AG10803 (cell line): ENCODE measurements at places on chromosomes 7 and 10.

- peak; percentile 90 for DNase-seq
Observed at GRCh38 chr10:44463511-44464121, 78.7 kb upstream of the CXCL12 start.

DNA sequence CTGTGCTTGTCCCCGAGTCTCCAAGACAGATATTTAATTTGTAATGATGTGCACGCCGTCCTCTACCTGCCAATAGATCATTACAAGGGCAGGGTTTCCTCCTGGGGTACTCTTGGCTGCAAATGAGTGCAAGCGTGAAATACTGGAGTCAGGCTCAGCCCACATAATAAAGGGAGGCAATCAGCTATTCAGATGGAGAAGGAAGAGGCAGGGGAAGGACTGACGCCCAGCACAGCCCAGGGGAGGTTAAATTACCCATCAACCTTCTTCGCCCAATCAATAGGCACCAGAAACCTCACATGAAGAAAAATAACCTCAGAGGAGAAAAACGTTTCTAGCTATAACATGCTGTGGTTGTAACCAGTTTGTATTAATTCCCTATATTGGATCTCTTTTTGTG, 544.9 kb upstream of the ADARB2 start:
- DNase-seq = no peak

DNA sequence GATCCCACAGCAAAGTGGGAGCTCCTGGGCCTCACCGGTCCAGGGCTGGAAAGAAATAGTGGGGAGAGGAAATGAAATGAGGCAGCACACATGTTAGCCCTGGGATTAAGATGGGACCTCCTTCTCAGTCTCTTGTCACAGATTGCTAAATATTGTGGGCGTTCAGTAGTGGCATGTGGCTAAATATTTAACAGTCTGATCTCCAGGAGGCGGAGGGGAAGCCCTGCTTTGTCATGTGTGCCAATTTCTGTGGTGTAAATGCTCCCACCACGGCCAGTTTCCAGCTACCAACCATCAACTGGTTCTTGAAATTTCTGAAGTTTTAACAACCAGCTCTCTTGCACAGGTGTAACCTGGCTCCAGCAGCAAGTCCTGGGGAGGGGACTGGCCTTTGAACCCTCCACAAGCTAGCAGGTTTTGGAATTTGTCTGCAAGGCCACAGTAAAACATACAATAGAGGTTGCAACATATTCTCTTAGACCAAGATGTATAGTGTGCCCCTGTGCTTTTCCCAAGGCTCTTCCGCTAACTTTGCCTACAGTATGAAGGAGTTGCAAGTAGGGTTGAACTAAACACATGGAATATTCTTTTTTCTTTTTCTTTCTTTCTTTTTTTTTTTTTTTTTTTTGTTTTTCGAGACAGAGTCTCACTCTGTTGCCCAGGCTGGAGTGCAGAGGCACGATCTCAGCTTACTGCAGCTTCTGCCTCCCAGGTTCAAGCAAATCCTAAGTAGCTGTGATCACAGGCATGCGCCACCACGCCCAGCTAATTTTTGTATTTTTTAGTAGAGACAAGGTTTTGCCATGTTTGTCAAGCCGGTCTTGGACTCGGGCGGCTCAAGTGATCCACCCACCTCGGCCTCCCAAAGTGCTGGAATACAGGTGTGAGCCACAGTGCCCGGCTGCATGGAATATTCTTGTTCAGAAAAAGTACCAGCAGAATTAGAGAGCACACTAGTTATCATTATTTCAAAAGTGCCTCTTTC, 103.1 kb upstream of the PCBD1 start:
- DNase-seq = no peak

DNA sequence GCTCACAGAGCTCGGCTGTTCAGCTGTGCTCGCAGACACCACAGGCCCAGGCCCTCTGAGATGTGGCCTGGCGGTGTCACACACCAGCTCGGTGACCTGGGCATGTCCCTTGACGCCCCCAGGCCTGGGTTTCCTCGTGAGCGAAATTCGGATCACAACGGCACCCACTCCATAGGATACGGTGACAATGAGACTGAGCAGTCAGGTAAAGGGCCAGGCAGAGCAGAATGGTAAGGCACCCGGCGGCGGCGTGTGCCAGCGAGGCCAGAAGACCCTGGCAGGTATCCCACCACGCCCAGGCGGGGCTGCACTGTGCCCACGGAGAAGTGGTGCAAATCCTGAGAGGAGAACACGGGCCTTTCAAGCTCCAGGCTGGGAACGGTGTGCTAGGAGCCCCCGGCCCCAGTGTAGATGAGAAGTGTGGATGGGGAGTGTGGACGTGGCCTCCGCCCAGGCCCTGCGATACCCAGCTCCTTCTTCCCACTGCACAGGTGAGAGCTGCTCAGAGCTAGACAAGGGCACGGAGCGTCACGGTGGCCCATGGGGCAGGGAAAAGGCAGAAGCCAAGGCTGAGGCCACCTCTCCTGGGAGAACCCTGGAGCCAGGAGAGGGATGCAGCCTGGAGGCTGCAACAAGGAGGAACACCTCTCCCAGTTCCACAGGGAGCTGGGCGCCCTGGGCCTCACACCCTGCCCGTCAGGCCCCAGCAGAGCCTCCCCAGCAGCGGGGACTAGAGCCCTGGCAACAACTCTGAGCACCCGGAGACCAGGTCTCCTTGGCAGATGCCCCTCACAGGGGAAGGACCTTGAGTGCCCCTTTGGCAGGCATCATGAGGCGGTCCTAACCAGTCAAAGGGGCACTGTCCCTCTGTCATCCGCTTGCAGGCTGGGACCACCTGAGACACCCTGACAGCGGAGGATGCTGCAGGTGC, 219.1 kb downstream of the MAD1L1 start:
- DNase-seq = no peak

DNA sequence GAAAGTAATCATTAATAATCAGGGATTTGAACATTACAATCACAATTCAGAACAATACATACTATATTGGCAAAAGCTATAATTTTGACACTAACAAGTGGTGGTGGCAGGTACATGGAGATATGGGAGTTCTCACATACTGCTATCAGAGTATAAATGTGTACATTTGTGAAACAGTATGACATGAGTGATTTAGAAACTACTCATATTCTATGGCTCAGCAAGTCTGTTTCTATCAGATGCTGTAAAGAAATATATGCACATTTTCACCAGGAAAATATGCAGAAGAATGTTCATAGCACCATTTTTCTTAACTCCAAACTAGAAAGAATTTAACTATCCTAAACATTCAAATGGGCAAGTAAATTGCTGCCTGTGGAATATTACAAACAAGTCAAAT, 620.0 kb downstream of the SH2D4B start:
- DNase-seq = no peak

- peak; percentile 95 for DNase-seq
Observed at GRCh38 chr7:46369933-46370654, 449.0 kb upstream of the IGFBP3 start.

DNA sequence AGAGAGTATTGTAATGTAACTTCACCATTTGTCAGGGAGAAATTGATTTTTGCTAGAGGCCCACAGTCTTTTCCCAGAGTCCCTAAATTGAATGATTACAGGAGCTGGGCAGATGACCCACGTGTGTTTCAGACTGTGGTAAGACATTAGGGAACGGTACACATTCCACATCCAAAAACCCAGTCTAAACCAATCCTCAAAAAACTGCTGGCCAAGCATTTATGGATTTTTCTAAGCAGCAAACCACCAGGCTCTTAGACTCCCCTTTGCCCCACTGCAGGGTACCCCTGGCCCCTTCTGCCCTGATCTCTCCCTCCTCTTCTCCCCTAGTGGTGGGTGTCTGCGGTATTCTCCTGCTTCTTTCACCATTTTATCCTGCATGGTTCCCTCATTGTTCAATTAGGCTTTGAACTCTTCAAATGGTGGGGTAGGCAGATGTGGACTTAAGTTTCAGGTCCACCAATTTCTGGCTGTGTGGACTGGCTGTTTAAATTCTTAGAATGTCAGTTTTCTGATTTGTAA, 135.5 kb upstream of the SORCS3 start:
- DNase-seq = no peak

DNA sequence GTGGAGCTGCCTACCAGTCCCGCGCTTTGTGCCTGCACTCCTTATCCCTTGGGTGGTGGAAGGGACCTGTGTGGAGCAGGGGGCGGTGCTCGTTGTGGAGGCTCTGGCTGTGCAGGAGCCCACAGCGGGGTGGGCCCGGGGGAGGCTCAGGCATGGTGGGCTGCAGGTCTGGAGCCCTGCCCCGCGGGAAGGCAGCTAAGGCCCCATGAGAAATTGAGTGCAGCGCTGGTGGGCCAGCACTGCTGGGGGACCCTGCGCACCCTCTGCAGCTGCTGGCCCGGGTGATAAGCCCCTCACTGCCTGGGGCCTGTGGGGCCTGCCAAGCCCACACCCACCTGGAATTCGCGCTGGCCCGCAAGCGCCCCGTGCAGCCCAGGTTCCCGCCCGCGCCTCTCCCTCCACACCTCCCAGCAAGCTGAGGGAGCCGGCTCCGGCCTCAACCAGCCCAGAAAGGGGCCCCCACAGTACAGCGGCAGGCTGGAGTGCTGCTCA, 859.6 kb upstream of the KCND2 start:
- no peak for DNase-seq

DNA sequence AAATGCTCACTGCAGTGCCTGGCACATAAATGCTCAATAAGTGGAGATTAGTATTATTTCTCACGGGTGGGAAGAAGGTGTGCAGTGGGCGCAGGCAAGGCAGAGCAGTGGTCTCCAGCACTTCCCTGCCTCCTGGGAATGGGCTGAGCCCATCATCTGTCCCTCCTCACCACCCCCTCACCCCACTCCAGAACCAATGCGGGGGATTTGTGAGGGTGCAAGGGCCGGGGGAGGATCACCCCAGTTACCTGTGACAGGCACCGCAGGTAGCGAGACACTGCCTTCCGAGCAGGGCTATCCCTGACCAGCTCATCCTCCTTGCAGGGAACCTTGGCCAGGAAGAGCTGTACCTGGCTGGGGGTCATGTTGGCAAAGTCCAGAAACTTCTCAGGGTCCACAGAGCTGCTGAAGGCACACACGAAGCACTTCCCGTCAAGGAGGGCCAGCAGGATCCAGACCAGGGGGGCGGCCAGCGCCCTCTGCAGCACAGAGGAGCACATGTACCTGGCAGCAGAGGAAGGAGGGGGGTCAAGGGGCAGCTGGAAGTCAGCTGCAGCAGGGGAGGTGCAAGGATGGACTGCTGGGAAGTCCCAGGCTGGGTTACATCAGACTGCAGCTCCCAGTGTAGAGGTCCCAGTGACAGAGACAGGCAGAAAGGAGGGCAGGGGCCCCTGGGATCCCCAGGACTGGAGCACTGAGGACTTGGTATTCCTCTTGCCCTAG, 2.8 kb downstream of the CALHM3 start:
- no peak for DNase-seq

DNA sequence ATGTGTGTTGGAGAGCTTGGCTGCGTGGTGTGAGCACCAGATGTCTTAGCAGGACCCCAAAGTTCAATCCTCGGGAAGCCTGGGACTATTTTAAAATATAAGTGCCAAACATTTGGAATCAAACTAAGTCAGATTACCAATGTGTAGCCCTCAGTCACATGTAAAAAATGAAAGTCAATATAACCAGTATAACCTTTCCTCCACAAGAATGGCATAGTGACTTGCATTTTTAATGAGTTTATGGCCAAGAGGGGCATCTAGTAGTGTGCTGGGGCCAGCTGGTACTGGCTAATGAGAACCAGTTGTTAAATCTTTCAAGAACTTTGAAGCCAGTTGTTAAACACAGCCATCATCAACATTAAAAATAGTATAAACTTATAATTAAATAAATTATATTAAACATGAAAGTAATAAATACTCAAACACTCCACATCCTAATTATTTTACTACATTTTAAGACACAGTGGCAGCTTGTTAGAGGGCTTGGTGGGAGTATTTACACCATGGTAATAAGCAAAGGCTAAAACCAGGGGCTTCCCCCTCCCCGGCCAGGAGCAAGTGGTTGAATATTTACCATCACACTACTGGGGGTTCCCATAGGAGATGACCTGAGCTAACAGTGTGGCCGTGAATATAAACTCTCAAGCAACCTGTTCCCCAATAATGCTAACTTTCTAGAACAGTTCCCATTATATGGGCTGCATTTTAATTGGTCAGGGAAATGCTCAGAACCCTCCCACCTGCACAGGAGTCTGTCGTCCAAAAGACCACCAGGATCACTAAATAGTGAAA, 7.9 kb upstream of the FAM170B start:
- DNase-seq = peak; percentile 40
